ENCODE measurements at places on chromosomes 4 and X. TPM values are rescaled to one million over a fixed set of nuclear protein-coding genes. Genes with fewer than 3 reads are reported as not detected.

The FGFR3 gene
- total RNA-seq: 0.89 TPM

The RS1 gene
- not detected for total RNA-seq

The CYP4V2 gene
- 3.9 TPM for total RNA-seq

The APOO gene
- total RNA-seq: 15.6 TPM

The PNMA6A gene
- 3.7 TPM for total RNA-seq

The CACNA1F gene
- 0.09 TPM for total RNA-seq

The GAGE1 gene
- total RNA-seq: not detected

The TEC gene
- 0.40 TPM for total RNA-seq

DNA sequence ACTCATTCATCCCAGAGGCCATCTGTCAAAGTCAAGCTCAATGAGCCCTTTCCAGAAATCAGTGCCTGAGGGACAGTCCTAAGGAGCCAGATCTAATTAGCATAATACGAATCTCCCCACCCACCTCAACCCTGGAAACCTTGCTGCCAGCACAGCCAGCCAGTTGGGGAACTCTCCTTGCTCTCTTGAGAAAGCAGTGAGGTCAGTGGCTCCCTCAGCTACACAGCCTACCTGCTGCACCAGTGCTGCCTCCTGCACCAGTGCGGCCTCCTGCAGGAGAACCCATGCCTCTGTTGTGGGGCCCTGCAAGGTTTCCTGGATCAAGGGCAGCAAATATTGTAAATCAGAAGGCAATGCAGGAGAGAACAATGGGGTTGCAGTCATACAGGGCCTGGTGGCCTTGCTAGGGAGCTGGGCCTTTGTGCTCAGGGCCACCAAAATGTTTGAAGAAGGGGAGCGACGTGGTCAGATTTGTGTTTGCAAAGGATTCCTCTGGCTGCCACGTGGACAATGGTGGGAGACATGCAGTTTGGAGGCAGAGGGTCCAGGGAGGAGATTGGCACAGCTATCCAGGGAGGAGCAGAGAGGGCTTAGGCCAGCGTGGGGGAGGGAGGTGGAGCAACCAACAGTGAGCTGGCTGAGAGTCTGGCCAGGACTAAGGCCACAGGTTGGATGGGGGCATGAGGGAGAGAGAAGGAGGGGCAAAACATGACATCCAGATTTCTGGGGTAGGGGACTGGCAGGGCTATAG is 124.3 kb upstream of the MAMLD1 start:
- no peak for DNase-seq
- H3K27ac ChIP-seq: no peak overlapping the region
- peaks cover 7% of the 10 kb centered on the region for H3K27me3 ChIP-seq
- H3K4me3 ChIP-seq: no peak overlapping the region

DNA sequence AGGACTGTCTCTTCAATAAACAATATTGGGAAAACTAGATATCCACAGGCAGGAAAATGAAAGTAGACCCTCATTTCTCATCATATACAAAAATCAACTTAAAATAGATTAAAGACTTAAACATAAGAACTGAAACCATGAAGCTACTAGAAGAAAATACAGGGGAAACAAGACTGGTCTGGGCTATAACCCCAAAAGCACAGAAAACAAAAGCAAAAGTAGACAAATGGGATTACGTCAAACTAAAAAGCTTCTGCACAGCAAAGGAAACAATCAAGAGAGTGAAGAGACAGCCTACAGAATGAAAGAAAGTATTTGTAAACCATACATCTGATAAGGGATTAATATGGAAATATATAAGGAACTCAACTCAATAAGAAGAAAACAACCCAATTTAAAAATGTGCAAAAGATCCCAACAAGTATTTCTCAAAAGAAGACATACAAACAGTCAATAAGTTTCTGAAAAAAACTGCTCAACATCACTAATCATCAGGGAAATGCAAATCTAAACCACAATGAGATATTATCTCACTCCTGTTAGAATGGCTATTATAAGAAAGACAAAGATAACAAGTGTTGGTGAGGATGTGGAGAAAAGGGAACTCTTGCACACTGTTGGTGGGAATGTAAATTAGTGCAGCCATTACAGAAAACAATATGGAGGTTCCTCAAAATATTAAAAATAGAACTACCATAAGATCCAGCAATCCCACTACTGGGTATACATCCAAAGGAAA is 325.3 kb upstream of the RASGEF1B start:
- no peak overlapping the region for H3K27ac ChIP-seq
- DNase-seq: no peak
- no peak overlapping the region for H3K4me3 ChIP-seq
- no peaks in the 10 kb centered on the region for H3K4me1 ChIP-seq

- no peak overlapping the region for H3K4me3 ChIP-seq
- no peaks in the 10 kb centered on the region for H3K4me1 ChIP-seq
- H3K27ac ChIP-seq: no peak overlapping the region
- DNase-seq: no peak
- H3K36me3 ChIP-seq: no peaks in the 10 kb centered on the region
- H3K27me3 ChIP-seq: no peaks in the 10 kb centered on the region
Measured at GRCh38 chr4:16488084-16488483, 261.8 kb upstream of the TAPT1 start.

DNA sequence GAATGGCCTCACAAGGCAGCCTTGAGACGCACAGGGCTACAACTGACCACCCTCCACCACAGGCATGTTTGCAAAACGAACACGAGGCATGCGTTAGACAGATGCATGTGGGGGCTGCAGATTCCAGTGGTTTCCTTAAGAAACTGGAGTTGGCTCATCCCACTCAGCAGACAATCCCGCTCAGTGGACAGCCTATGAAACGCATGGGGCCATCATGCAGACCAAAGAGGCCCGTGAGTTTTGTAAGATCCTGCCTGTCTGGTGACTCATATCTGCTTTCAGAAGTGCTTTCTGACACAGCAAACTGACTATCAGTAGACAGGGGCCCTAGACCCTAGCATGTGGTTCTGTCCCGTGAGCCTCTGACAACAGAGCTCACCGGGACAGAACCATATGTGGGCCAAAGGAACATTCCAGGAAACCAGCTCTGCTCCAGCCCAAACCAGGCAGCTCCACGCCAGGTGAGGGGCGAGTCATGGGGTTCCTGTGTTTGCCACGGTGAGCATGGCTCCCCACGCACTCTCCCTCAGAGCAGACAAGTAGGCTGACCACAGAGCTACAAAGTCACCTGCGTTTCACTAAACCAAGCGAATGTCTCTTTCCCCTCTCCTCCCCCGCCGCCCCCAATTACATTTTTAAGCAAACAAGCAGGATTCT is 74.4 kb downstream of the MTMR1 start:
- H3K27me3 ChIP-seq: peaks cover 10% of the 10 kb centered on the region
- H3K36me3 ChIP-seq: peaks cover 21% of the 10 kb centered on the region
- H3K27ac ChIP-seq: no peak overlapping the region
- peaks cover 12% of the 10 kb centered on the region for H3K4me1 ChIP-seq

- no peak for DNase-seq
- H3K36me3 ChIP-seq: no peaks in the 10 kb centered on the region
- H3K4me3 ChIP-seq: no peak overlapping the region
Measured at GRCh38 chr4:15894393-15894792, 44.1 kb downstream of the FGFBP1 start.

DNA sequence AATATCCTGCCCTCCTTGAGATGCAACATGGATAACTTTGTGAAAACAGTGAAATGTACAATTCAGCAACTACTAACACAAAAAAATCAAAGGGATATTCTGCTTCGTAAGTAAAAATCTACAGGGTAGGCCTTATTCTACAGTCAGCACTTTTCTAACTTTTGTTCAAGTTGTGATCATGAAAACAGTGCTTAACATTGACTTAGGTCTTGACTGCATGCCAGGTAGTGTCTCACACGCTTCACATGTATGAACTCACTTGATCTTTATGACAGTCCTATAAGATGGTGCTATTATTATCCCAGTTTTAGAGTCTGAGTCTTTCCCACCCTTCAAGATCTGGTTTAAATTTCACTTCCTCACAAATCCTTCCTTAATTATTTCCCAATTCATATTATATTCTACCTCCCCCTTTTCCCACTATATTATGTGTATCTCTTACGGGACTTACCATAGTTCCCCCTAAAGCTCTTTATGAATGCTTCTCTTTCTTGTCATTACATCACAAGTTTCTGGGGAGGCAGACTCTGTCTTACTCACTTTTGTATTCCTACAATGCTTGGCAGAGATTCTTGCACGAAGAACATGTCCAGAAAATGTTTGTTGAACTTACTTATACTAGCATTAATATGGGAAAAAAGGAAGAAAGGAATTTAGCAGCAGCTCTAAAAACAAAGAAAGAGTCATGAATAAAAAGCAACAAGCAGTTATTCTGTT is 179.8 kb downstream of the SCFD2 start:
- no peaks in the 10 kb centered on the region for H3K4me1 ChIP-seq
- no peaks in the 10 kb centered on the region for H3K27me3 ChIP-seq
- H3K4me3 ChIP-seq: no peak overlapping the region
- no peaks in the 10 kb centered on the region for H3K36me3 ChIP-seq
- DNase-seq: peak; percentile 94
- peak overlapping the region; percentile 26 for H3K27ac ChIP-seq

- no peaks in the 10 kb centered on the region for H3K4me1 ChIP-seq
- H3K27me3 ChIP-seq: no peaks in the 10 kb centered on the region
- no peak for DNase-seq
- no peaks in the 10 kb centered on the region for H3K36me3 ChIP-seq
- H3K4me3 ChIP-seq: no peak overlapping the region
- H3K27ac ChIP-seq: no peak overlapping the region
Measured at GRCh38 chrX:57155171-57155570, 18.0 kb upstream of the SPIN2A start.

DNA sequence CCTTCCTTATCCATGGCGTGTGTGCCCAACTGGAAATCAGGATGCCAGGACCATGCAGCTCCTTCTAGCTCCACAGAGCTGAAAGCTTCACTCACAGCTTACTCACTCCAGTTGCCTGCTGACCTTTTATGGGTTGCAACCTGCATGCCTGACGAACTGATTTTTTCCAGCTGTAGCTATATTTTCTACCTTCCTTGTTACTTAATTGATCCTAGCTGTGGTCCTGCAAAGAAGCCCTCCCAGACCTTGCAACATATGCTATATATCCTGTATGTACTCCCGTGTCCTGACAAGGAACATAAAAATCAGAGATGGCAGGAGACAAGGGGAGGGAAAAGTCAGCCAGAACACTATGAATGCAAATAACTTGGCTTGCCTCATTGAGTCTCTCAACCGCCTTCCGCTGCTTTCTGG is 135.3 kb upstream of the LDB2 start:
- peak; percentile 68 for DNase-seq
- no peak overlapping the region for H3K4me3 ChIP-seq
- H3K36me3 ChIP-seq: no peaks in the 10 kb centered on the region
- H3K27me3 ChIP-seq: no peaks in the 10 kb centered on the region
- H3K27ac ChIP-seq: no peak overlapping the region

- peak; percentile 43 for DNase-seq
- peak within 1 kb of the TSS; percentile 41 for H3K4me3 ChIP-seq
- H3K36me3 ChIP-seq: no peaks in the 10 kb centered on the region
- peaks cover 27% of the 10 kb centered on the region for H3K27me3 ChIP-seq
Measured at GRCh38 chrX:74925225-74926088, at the start of gene NEXMIF. Gene NEXMIF, minus strand, starts transcription at chrX:74925452.

DNA sequence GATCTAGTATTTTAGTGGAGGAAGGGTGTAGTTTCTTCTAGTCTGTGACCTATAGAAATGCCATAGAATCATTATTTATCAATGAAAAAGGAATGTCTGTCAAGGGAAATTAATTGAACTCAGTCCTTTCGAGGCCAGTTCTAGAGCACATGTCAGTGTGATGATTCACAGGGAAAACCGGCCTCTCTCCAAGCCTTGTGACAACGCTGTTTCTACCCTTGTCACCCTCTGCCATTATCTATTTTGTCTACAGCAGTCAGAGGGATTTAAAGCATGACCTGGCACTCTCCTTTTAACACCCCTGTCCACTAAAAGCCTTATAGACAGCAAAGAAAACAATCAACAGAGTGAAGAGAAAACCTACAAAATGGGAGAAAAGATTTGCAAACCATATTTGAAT is 119.8 kb downstream of the DRD5 start:
- DNase-seq: no peak
- no peak overlapping the region for H3K4me3 ChIP-seq
- peaks cover 8% of the 10 kb centered on the region for H3K4me1 ChIP-seq
- H3K36me3 ChIP-seq: no peaks in the 10 kb centered on the region

GRCh38 chr4:48226199-48226598 is 43.4 kb downstream of the TEC start:
- no peaks in the 10 kb centered on the region for H3K4me1 ChIP-seq
- no peak overlapping the region for H3K27ac ChIP-seq
- no peak overlapping the region for H3K4me3 ChIP-seq
- H3K27me3 ChIP-seq: no peaks in the 10 kb centered on the region
- H3K36me3 ChIP-seq: no peaks in the 10 kb centered on the region
- no peak for DNase-seq

GRCh38 chr4:69092980-69093568 is 3.2 kb upstream of the UGT2B7 start:
- no peaks in the 10 kb centered on the region for H3K4me1 ChIP-seq
- H3K36me3 ChIP-seq: no peaks in the 10 kb centered on the region
- no peak for DNase-seq
- H3K27me3 ChIP-seq: no peaks in the 10 kb centered on the region

DNA sequence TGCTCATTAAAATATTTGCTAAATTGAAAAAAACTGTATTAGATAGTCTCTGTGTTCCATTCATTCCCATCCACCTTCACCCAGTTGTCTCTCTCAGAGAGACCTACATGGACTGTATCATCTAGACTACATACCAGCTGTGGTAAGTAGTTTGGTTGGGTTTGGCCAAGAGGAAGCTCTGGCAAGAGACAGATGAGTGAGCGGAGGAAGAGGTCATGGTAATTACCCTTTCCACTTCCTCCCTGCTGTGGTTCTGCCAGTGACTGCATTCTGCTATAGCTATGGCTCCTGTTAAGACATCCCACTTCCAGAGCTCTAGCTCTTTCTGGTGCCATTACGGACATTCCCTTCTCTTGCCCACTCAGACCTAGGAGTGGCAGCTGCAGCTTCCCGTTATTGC is 239.0 kb upstream of the MID1 start:
- H3K4me3 ChIP-seq: no peak overlapping the region
- DNase-seq: no peak
- H3K36me3 ChIP-seq: no peaks in the 10 kb centered on the region
- no peak overlapping the region for H3K27ac ChIP-seq
- H3K27me3 ChIP-seq: peaks cover 2% of the 10 kb centered on the region

DNA sequence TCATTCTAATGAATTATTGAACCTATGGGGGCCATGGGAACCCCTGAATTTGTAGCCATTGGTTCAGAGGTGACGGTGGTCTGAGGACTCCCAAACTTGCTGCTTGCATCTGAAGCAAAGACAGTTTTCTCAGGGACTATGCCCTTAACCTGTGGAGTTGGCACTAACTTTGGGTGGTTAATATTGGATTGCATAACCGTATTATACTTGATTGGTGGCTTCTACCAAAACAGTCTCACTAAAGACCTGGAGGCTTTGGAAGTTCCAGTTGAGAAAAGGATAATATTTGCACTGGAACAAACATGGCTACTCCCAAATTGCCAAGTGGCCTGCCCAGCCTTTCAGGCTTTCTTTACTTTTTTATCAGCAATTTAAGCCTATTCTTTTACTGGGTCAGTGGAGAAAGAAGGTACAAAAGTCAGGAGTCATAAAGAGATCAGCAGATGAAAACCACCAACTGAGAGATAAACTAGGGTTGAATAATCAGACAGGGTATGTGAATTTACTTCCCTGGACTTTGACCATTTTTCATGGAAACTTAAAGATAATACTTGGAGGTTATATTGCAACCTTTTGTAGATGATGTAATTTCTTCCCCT is 7.9 kb upstream of the KLHL8 start:
- no peak for DNase-seq
- H3K4me1 ChIP-seq: no peaks in the 10 kb centered on the region
- no peaks in the 10 kb centered on the region for H3K36me3 ChIP-seq
- H3K27ac ChIP-seq: no peak overlapping the region
